ENCODE measurements at places on chromosomes 12 and 14.
A peak's percentile ranks its signal among the peaks of the same experiment; 100 is the strongest.

DNA sequence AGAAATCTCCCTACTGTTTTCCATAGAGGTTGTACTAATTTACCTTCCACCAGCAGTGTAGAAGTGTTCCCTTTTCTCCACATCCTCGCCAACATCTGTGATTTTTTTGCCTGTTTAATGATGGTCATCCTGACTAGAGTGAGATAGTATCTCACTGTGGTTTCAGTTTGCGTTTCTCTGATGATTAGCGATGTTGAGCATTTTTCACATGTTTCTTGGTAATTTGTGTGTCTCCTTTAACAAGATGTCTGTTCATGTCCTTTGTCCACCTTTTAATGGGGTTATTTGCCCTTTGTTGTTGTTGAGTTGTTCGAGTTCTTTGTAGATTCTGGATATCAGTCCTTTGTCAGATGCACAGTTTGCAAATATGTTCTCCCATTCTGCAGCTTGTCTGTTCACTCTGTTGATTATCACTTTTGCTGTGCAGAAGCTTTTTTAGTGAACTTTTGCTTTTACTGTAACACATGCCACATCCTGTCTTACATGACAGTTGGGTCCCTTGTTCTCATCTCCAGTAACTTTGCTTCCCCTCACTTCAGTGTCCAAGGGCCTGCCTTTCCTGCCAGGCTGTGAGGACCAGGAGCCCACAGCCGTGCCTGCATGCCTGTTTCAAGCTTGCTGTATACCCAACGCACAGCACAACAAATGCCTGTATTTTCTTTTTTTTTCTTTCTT is 64.9 kb downstream of the SPRING1 start:
- DNase-seq: no peak

GRCh38 chr14:71206123-71206522 is 298.9 kb downstream of the PCNX1 start:
- DNase-seq: no peak

GRCh38 chr12:42767998-42768397 is 178.5 kb upstream of the PRICKLE1 start:
- no peak for DNase-seq

GRCh38 chr14:81330619-81331122 is 69.5 kb downstream of the STON2 start:
- DNase-seq: peak; percentile 97

- DNase-seq: no peak
These were observed 30.3 kb downstream of the CKB start for GRCh38 chr14:103492156-103492925.

DNA sequence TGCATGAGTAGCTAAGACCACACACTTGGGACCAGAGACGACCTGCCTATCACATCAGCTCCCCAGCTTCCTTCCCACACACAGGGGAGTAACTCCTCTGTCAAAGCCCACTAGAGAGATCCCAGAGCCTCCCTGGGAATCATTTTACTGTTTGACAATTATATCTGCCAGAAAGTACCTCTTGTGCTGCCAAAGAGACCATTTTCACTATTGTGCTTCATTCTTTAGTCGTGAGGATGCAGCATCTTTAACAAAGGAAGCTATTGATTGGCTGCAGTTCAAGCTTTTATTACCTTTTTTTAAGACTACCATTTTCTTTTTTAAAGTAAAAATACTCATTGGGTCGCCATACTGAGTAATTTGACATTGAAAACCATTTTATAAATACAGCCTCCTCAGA is 194.5 kb upstream of the RGS6 start:
- no peak for DNase-seq

GRCh38 chr14:82070040-82070439 is 536.4 kb upstream of the SEL1L start:
- no peak for DNase-seq

DNA sequence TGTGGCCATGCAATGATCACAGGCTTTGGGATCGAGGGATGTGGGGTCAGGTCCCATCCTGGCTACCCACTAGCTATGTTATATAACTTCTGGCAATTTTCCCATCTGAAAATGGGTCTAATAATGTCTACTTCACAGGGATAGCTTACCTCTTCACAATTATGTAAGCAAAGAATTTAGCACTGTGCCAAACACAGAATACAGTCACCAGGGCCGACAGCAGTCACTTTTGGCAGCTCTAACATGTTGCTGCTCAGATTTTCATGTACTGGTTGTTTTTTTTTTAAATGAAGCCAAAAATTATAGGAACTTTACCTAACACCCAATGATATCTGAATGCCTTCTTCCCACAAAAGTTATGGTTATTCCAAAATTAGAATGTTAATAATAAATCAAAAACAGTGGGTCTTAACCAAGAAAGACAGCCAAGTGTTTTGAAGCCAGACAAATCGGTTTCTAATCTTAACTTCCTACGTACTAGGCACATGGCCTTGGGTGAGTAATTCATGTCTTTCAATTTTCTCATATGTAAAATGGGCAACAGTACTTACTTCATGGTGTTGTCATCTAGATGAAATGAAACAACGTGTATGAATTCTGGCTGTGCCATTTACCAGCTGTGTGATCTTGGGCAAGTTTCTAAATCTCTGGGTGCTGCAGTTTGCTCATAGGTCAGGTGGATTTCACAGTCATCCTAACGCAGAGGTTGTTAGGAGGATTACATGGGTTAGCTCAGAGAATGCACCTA is 13.0 kb upstream of the PCED1B start:
- peak; percentile 59 for DNase-seq

DNA sequence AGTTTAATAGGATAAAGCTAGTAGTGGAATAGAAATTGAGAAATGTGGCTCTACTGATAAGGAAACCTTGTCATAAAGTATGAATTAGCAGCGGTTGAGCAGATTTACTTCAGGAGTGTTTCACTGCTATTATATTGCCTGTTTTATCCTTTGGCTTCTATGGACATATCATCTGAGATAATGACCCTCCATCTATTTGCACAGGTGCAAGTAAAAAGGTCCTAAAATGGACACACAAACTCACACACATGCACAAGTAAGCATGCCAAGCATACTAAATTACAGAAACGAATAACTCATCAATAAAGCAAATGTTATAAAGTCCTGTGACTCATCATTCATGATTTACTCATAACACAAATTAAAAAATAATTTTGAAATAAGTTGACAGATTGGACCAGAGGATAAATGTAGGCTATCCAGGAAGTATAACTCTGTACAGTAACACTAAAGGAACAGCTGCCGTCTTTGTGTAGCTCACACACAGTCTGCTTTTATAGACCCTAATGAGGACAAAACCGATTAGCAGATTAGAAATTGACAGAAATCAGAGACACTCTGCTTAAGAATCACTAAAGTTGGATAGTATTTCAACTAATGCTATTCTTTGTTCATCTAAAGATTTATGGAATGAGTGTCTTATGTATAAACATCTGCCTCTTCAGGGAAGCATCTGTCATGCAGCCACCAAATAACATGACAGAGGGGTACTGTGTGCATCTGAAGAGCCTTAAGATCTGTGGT is 73.9 kb downstream of the SYT1 start:
- DNase-seq: no peak

DNA sequence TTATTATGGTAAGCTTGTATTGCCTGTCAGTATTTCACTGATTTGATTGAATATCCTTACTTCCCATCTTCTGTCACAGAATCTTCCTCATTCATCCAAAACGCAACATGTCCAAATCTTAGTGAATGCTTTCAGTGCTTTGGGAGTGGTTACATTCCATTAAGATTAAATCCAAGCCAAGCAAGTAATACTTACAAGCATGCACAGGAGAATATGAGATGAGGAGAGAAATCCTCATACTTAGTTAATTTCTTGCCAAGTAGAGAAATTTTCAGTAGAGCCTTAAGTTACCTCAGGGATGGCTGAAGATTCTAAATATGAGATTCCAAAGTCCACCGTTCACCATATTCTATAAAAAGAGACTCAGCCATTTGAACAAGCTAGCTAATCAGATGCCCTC is 316.0 kb downstream of the RAD51B start:
- peak; percentile 78 for DNase-seq

DNA sequence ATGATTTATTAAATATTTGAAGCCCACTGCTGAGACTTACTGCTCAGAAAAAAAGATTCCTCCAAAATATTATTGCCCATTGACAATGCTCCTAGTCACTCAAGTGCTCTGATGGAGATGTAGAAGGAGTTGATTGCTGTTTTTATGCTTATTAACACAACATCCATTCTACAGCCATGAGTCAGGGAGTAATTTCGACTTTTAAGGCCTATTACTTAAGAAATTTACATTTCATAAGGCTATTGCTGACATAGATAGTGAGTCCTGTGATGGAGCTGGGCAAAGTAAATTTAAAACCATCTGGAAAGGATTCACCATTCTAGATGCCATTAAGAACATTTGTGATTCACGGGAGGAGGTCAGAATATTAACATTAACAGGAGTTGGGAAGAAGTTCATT is 5.2 kb downstream of the KCNJ8 start:
- DNase-seq: no peak

DNA sequence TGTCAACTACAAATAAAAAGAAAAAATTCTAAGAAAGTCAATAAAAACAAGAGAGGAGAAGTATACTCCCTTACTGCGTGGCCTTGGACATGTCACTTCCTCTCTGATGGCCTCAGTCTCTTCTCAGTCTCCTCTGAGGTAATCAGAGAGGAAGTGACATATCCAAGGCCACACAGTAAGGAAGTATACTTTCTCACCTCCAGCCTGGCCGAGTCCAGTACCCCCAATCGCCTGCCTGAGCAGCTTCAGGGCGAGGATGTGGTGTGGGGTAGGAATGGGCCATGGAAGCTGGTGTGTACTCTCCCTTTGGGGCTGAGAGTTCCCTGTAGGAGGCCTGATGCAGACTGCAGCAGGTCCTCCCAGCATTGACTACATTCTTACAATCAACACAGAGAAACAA is 15.8 kb downstream of the VDR start:
- DNase-seq: no peak

- no peak for DNase-seq
These were observed 69.4 kb downstream of the FGD6 start for GRCh38 chr12:95147866-95148265.

DNA sequence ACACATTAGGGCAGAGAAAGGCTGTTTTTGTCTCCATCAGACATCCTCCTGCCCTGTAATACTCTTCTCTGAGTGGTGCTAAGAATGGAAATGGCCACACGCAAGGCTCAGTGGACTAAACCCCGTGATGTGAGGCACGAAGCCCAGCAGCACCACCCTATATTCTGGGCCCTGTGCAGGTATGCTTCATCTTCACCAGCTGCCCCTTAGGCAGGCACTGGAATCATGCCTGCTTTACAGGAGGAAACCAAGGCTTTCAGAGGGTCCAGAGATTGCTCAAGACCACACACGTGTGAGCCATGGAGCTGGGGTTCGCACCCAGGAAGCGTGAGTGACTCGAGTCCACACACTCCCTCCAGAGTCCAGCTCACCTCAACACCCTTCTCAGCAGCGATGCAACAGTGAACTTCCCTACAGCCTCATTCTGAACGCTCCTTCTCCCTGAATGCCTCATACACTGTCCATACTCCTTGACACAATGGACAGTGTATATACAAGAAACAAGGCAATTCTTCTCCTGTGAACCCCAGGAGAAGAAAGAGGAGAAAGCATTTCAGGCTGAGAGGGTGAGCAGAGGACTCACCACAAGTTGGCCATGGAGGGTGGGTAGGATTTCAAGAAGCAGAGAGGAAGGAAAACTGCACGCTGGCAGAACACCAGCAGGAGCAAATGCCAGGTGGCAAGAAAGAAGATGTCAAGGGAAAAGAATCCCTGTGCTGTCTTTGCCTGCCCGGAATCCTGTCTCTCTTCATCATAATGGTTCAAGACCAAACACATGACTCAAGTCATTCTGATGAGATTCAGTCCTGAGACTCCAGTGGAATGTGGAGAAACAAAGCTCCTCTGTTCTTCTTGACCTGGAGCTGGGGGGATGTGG is 39.1 kb downstream of the NT5DC3 start:
- peak; percentile 91 for DNase-seq

DNA sequence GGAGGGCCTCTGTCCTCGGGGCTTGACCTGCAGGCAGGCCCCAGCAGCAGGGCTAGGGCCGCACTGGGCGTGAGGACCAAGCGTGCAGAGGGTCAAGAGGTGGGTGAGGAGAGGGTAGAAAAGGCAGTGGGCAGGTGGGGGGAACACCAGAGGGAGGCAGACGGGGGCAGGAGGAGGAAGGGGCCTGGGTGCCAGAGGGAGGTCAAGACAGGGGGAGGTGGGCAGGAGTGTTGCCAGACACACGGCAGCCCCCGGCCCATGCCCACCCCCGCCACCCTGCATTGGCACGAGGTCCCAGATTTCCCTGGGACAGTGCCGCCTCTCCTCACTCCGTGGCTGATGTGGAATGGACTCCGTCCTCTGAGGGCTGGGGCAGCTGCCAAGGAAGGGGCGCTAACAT is 8.2 kb downstream of the TMEM121 start:
- no peak for DNase-seq

GRCh38 chr12:93363841-93364297 is 13.9 kb upstream of the NUDT4 start:
- DNase-seq: no peak

- DNase-seq: no peak
These were observed 22.9 kb downstream of the NDUFA12 start for GRCh38 chr12:94980577-94980976.

DNA sequence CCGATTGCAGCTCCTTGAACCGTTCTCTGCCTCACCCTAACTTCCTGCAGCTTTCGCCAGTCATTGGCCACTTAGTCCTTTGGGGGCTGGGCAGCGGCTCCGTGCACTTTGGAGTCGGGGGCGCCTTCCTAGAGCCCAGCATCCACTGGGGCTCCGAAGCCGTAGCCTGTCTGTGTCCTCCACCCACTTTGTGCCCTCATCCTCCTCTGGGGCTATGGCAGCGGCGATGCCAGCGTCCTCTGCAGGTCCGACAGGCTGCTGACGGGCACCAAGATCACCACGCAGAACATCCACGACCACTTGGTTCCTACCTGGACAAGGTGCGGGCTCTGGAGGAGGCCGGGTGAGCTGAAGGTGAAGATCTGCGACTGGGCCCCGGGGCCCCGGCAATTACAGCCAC is 11.8 kb upstream of the A2M start:
- DNase-seq: no peak

GRCh38 chr12:80170915-80171314 is 71.6 kb downstream of the OTOGL start:
- DNase-seq: no peak

DNA sequence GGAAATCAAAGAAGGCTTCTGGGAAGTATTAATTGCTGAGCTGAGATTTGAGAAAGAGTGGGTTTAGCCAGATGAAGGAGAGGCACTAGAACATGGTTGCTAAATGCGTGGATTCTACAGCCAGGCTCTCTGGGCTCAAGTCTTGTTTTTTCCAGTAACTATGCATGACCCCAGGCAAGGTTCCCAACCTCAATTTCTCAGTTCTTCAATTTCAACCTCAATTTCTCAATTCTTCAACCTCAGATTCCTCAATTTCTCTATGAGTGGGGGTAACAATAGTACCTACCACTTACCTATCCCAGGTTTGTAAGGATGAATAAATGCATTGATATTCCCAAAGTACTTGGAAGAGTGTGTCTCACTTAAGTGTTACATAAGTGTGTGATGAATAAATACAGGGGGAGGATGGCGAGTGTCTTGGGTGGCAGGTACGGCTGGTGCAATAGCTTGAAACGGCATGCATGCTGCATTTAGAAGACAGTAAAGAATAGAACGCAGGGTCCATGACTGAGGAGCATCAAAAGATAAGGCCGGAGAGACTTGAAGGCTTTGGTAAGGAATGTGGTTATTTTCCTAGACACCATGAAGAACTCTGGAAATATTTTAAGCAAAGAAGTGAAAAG is 149.1 kb upstream of the ATP2B1 start:
- no peak for DNase-seq
